ENCODE measurements at places on chromosomes 7 and 10. TPM values are rescaled to one million over a fixed set of nuclear protein-coding genes. Genes with fewer than 3 reads are reported as not detected.

The GIMAP6 gene
- total RNA-seq, result 124 TPM

The CYP3A4 gene
- not detected for total RNA-seq

The PAPOLB gene
- total RNA-seq, result not detected

GRCh38 chr7:155680864-155681263 is 36.4 kb downstream of the RBM33 start:
- no peak for DNase-seq

DNA sequence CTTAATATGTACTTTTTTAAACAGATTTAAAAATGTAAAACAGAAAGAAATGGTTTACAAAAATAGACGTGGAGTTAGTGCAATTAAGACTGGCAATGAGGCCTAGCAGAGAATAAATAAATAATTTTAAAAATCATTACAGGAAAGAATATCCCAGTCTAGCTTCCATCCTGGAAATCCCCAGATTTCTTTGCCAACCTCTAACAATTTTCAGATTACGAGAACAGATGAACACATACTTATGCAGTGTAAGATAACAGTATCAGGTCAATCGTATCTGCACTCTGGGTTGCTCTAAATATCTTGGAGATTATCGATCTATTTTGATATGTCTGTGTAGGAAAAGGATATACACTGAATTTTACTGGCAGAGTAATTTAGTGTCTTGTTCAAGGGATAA is 210.5 kb downstream of the SEMA3A start:
- DNase-seq, result no peak

DNA sequence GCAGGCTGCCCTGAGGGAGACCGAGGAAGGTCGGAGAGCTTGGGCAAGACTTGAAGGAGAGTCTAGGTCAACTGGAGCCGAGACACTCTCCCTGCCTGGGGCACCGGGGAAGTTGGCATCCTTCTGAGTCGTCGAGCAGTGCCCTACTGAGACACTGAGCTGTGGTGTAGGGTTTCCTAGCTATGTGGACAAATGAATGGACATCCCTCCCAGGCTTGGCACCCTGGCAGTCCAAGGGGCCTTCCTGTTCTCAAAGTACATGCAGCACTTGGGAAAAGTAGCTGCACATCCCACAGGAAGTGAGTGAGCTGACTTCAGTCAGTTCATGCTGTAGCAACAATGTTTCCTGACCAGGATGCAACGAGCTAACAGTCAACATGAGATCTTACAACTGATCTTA is 57.2 kb upstream of the INPP5A start:
- DNase-seq, result no peak

DNA sequence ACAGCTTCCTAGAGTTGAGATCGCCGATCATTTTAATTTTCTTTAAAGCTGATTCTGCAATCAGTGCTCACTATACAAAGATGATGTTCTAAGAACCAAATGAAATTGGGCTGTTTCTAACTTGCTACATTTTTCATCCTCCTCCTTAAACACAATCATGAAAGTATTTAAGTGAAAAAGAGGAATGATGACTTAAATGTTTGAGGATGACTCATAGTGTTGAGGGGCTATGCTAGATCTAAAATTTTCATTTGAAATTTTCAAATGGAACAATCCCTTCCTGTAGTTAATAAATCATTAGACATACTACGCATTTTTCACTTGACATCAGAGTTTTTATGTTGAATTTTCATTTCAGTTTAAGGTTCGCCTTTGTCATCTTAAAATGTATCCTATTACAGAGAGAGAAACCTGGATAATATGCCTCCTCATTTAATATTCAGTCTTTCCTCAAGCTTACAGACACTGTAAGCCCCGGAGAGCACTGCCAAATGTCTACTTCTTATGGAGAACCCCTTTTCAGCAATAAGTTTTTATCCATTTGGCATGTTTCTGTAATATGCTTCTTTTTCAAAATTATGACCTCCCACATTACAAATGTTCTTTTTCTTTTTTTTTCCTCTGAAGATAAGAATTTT is 499.6 kb downstream of the MAGI2 start:
- DNase-seq, result no peak

GRCh38 chr10:72552857-72553256 is 73.0 kb downstream of the MICU1 start:
- no peak for DNase-seq

GRCh38 chr10:103231047-103231551 is 14.6 kb upstream of the RPEL1 start:
- DNase-seq, result no peak

DNA sequence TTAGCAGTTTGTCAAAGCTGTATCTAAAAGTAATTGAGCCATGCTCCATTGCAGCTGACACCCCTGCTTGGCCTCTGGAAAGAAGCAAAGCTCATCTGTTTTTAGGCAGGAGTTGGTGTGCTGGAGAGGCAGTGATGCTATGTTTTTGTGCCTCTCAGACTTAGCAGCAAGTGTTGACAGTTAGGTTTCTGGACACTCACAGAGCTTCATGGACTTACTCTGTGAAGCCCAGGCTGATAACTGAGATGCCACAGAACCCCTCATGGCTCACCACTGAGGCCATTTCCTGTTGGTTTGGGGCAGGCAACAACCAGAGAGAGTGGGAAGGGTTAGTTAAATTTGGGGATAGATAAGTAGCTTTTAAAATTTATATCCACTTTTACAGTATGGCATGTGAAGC is 59.8 kb downstream of the BTAF1 start:
- DNase-seq, result no peak

- no peak for DNase-seq
Measured at GRCh38 chr7:14021069-14021468, 31.6 kb upstream of the ETV1 start.

DNA sequence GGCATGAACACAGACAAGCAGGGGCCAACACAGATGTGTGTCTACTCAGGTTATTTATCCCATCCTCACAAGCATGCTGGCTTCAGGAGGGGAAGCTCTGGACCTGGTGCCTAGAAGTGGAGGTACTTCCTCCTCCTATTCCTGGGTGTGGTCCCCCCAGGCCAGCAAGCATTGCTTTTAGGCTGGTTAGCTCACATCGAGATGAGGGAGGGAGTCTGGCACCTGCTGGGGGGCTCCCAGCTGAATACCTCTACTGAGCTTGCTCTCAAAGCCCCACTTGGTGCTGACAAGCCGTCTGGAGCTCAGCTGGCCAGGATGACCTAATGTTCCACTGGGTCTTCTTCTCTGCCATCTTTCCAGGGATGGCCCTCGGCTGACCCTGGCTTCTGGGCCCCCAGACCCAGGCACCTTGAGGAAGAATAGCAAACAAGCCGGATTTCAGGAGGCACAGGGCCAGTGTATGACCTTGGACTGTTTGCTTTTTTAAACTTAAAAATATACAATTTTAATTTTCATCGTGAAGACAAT is 26.8 kb downstream of the FAM241B start:
- no peak for DNase-seq

- no peak for DNase-seq
Measured at GRCh38 chr7:106767498-106768323, 97.4 kb upstream of the PIK3CG start.

DNA sequence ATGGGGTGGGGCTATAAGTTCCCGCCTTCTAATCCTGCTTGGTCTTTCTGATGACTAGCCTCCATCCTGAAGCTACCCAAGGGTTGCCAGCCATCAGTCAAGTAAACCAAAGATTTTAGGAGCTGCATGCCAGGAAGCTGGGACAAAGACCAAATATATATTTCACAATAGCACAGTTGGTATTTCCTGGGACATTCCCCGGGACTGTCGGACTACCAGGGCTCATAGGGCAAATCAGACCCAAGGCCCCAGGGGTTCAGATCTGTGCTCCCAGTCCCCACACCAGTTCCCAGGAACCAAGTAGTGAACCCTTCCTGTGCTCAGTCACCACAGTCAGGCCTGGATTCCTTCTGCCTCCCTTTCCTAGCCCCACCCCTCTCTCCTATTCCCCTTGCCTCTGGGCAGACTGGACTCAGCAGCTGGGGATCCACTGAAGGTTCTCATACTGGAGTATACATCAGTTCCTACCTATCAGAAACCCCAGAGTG is 5.7 kb upstream of the CXCL12 start:
- DNase-seq, result no peak

The EN2 gene
- total RNA-seq, result not detected

GRCh38 chr7:87648316-87648715 is 20.1 kb downstream of the RUNDC3B start:
- DNase-seq, result no peak

GRCh38 chr7:10257438-10257837 is 716.2 kb upstream of the PHF14 start:
- no peak for DNase-seq

The KAT6B gene
- total RNA-seq, result 36.7 TPM

Data from activated naive CD8-positive, alpha-beta T cell treated with anti-CD3 and anti-CD28 coated beads, Interleukin-2, amount 10 ng/mL, durations not matched to agents 7 days and 5 days (primary cell).